Chondrocyte (in vitro differentiated cells): ENCODE measurements at places on chromosomes 16 and 17. TPM values are rescaled to one million over a fixed set of nuclear protein-coding genes. Genes with fewer than 3 reads are reported as not detected.

TBC1D28 gene
- total RNA-seq, result not detected in 3 replicates

MRPL45 gene
- total RNA-seq, result 26.0 to 29.3 TPM (median 27.0 TPM) in 3 replicates

MYH11 gene
- total RNA-seq, result 4.8 to 58.3 TPM (median 57.8 TPM) in 3 replicates

RHBDF1 gene
- total RNA-seq, result 52.4 to 55.5 TPM (median 52.7 TPM) in 3 replicates

CD300E gene
- total RNA-seq, result not detected in 3 replicates

IL17C gene
- total RNA-seq, result not detected in 3 replicates

KRT20 gene
- not detected in 3 replicates for total RNA-seq

RARA gene
- total RNA-seq, result 59.2 to 65.7 TPM (median 61.2 TPM) in 3 replicates

G6PC1 gene
- total RNA-seq, result not detected in 3 replicates

PHOSPHO1 gene
- 0.36 TPM in 1 of 3 replicates, not detected in the others for total RNA-seq

CCL8 gene
- not detected in 3 replicates for total RNA-seq

ZPBP2 gene
- total RNA-seq, result not detected in 3 replicates

FSCN2 gene
- total RNA-seq, result 4.1 to 6.1 TPM (median 5.3 TPM) in 3 replicates

NHLRC4 gene
- not detected in 3 replicates for total RNA-seq

CCT6B gene
- 2.1 to 3.0 TPM (median 2.1 TPM) in 3 replicates for total RNA-seq

CTRL gene
- total RNA-seq, result not detected in 3 replicates

TUBD1 gene
- total RNA-seq, result 6.0 to 10.5 TPM (median 6.0 TPM) in 3 replicates

NTN3 gene
- 1.5 to 2.1 TPM (median 1.8 TPM) in 3 replicates for total RNA-seq

SCNN1G gene
- total RNA-seq, result not detected in 3 replicates

PGAP3 gene
- 20.2 to 38.1 TPM (median 24.9 TPM) in 3 replicates for total RNA-seq

FHOD1 gene
- 32.9 to 50.1 TPM (median 35.6 TPM) in 3 replicates for total RNA-seq

RPRML gene
- total RNA-seq, result not detected in 3 replicates

SULT1A2 gene
- not detected in 3 replicates for total RNA-seq

FAM234A gene
- 122 to 146 TPM (median 125 TPM) in 3 replicates for total RNA-seq

ABCA3 gene
- 16.3 to 27.3 TPM (median 26.0 TPM) in 3 replicates for total RNA-seq
